ENCODE measurements at places on chromosomes 4 and X.

- no peak for DNase-seq
These were observed 123.5 kb upstream of the EMCN start for GRCh38 chr4:100641336-100641735.

DNA sequence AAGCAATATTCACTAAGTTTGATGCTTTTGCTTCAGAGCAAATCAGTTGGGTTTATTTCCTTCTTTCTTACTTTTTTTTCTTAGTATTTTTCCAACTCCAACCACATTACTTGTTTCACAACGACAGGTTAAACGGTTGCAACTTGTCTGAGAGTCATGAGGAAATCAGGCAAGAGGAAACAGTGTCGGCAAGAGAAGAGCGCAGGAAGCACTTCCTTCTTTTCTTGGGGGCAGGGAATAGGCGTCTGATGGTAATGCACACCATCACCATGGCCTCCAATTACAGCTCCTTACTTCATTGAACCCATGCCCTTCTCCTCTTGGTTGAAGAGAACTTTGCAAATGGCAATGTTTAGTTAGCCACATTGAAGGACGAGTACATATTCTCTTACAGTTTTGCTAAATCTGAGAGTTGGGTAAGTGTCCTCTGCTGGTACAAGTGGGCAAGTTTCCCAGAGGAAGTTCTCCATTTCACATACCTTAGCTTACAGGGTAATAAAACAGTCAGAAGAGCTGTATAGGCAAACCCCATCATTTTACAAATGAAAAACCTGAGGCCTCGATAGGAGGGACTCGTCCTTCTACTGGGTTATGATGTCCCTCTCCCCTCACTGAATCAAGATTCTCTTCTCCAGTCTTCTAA, 8.3 kb upstream of the CXCL8 start:
- no peak for DNase-seq

- DNase-seq, result no peak
These were observed 966 bp downstream of the PDGFC start for GRCh38 chr4:156970501-156971164.

GRCh38 chrX:83593634-83594294, 85.7 kb downstream of the POU3F4 start:
- DNase-seq, result no peak

GRCh38 chr4:122855353-122855890, 28.8 kb downstream of the FGF2 start:
- no peak for DNase-seq
